ENCODE measurements at places on chromosomes 16 and 17.

DNA sequence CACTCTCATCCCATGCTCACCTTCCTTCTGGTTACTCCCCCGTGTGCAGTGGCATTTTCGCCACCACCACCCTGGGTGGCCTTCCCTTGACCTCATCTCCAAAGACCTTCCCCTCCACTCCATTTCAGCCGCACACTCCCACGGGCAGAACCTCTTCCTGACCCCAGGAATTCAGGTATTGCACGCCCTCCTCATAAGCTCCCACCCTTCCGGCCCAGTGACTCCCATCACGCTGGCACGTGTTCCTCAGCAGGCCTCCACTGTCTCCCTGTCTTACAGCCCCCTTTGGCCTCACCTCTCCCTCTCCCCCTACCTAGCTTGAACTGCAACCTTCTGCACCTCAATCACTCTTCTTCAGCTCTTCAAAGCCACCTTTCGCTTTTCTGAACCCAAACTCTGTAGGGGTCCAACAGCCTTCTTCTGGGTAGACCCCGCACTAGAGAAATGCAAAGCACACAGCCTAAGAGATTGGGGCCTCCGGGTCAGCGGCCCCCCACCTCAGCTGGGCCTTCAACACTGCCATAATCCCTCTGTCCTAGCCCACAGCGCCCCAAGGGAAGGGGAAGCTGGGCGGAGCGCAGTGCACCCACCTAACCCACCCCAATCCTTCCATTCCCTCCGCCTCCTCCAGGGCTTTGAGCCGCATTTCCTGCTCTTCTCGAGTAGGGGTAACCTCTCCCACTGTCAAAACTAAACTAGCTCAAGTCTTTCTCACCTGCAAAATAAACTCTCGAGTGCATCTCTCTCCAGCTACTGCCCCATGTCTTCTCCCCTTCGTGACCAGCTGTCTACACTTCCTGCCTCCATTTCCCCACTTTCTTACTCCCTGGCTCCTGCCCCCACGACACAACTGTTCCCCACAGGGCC lies 1.7 kb upstream of the TMEM97 start:
- DNase-seq, result no peak

DNA sequence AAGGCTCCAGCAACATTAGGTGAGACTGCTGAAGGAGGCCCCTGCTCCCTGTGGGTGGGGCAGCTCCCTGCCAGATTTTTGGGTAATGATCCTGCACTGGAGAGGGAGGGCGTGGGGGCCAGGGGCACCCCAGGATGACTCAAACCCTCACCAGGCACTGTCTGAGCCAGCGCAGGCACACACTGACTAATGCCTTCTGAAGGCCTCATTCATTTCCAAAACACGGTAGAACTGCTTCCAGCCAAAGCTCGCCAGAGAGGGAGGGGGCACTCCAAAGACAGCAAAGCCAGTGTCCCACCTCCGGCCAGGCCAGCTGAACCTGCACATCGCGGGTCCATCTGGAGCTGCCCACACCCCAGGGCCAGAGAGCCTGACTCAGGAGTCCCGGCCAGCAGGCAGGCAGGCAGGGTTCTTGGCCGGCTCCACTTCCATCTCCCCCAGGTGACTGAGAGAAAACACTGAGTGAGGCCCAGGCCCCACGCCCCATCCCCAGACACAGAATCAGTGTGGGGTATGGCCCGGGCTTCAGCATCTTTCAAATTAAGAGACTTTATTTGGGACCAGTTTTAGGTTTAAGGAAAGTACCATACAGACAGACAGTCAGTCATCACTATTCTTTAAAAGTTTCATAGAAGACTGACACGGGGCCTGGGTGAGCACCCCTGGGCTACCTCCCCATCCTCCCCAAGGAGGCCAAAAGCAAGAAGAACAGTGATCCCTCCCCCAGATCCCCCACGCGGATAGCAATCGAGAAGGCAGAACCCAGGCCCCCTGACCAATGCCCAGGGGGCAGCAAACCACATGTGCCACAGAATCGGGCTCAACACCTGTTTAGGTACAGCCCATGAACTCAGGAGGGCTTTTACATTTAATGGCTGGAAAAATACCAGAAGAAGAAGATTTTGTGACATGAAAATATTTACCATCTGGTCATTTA lies 2.3 kb downstream of the PIEZO1 start:
- no peak for DNase-seq

- no peak for DNase-seq
Measured at GRCh38 chr17:345261-345660, 7.3 kb downstream of the RPH3AL start.

GRCh38 chr17:46943501-46944393 lies 20.8 kb downstream of the GOSR2 start:
- DNase-seq, result no peak

- DNase-seq, result no peak
Measured at GRCh38 chr16:12575288-12575687, 228.4 kb downstream of the CPPED1 start.
